ENCODE measurements at places on chromosomes 13 and 19.

- DNase-seq: no peak
These were observed 838.0 kb downstream of the UQCRFS1 start for GRCh38 chr19:28374971-28375370.

GRCh38 chr19:35816262-35816661 is 3.6 kb upstream of the PRODH2 start:
- no peak for DNase-seq

DNA sequence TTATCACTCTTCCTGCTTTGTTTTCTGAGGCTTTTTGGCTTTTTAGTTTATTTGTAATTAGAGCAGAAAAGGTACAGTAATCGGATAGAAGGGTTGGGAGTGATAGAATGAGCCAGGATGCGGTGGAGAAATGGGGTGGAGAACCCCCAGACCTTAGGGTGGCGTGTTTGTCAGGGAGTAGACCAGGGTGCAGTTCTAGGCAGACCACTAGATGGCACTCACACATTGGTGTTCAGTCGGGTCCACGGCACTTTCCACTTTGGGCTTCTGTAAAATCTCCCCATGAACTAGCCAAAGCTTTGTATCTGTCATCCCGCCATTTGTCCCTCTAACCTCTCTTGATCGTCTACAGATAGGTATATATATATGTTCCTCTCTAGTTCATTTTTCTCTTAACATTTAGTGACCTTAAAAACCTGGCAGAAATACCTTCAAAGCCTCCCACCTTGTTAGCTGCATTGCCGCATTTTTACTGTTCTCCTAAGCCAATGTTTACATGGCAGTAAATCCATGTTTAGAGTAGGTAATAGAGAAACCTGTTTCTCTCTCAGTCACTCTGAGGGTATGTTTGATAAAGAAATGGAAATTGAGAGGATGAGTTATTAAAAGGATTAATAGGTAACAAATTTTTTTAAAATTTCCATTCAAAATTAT is 154.9 kb downstream of the TM9SF2 start:
- DNase-seq: peak; percentile 81

DNA sequence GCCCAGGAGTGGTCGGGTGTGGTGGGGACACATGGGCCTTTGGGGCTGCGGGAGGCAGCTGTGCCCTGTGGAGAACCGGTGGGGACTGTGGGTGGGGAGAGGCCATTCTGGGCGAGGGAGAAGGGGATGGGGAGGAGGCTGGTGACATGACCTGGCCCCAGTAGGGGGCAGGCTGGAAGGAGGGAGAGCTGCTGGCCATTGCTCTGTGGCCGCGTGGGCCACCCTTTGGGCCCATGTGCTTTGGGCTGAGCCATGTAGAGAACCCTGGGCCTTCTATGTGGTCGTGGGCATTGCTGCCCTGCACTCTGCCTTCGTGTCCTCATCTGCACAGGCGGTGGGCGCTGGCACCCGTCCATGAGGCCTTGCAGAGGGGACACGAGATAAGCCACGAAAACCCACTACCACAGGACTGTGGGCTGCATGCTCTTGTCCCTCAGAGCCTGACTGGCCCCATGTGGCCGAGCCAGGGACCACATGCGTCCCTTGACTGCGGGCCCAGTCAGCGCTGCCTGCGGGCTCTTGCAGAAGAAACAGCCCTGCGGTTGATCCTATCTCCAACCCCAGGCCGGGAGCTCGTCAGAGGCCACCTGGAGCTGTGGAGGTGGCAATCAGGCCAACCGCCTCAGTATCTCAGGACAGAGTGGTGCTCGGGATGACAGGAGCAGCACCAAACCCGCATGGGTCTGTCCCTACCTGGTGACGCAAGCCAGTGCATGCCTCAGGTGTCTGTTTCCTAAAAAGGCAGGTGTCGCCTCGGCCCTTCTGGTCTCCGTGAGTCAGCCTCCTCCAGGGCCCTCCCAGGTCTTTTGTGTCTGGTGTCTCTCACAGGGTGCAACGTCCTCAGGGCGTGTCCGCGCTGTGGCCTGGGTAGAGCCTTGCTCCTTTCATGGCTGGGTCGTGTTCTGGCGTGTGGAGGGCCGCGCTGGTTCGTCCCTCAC is 14.3 kb downstream of the FZR1 start:
- DNase-seq: no peak

DNA sequence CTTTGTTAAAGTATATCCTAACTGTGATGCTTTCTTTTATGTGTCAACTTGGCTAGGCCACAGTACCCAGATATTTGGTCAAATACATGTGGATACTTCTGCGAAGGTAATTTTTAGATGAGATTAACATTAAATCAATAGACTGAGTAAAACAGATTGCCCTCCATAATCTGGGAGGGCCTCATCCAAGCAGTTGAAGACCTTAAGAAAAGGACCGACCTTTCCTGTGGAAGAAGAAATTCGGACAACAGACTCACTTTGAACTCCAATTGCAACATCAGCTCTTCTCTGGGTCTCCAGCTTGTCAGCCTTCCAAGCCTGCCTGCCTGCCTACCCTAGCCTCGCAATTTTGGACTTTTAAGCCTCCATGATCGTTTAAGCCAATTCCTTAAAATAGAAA is 57.9 kb upstream of the DOCK9 start:
- DNase-seq: no peak

- no peak for DNase-seq
These were observed 5.0 kb downstream of the TLE5 start for GRCh38 chr19:3057275-3057714.

DNA sequence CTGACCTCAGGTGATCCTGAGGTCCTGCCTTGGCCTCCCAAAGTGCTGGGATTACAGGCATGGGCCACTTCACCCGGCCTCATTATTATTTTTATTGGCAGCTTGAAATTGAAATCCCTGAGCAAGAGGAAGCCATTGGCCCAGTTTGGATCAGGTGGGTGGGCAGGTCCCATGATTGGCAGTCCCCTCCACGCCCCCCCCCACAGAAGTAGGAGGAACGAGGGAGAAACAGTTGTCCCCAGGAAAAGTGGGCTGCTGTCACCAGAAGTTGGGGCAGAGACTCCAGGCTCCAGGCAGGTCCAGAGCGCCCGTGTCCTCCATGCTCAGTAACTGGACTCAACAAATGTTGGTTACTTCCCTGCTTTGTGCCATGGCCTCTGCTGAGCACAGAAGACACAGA is 70.4 kb downstream of the SIPA1L3 start:
- DNase-seq: no peak

DNA sequence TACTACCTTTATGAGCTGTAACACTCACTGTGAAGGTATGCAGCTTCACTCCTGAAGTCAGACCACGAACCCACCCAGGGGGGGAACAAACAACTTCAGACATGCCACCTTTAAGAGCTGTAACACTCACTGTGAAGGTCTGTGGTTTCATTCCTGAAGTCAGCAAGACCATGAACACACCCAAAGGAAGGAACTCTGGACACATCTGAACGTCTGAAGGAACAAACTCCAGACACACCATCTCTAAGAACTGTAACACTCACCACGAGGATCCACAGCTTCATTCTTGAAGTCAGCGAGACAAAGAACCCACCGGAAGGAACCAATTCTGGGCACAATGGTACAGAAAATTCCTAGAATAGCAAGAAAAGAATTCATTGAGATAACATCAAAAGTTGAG is 1796.5 kb upstream of the MIR17HG start:
- no peak for DNase-seq

DNA sequence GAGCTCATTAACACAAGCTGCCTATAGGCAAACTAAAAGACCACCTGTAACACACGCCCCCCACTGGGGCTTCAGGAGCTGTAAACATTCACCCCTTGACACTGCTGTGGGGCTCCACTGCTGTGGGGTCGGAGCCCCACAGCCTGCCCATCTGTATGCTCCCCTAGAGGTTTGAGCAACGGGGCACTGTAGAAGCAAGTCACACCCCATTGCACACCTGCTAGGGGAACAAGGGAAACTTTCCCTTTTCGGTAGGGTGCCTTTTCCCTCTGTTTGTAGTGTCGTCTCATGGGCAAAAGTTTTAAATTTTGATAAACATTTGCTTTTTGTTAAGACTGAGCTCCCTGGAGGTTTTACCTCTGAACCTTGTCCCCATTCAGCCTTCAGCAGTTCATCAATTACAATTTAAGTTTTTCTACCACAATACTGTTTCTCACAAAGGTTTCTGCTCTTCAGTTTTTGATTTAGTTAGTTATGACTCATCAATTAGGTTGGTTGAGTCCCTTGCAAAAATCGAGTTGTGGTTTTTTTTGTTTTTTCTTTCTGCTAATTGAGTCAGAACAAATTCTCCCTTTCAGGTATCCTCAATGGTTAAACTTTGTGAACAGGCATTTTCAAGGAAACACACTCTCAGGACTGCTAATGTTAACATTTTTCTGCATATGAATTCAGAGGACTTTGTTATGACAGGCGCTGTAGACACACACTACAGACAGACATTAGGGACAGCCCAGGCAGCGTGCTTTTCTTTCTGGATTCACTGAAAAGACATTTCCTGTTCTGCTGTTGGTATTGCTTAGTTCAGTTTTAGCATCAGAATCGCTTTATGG is 35.1 kb downstream of the ZNF433 start:
- no peak for DNase-seq

DNA sequence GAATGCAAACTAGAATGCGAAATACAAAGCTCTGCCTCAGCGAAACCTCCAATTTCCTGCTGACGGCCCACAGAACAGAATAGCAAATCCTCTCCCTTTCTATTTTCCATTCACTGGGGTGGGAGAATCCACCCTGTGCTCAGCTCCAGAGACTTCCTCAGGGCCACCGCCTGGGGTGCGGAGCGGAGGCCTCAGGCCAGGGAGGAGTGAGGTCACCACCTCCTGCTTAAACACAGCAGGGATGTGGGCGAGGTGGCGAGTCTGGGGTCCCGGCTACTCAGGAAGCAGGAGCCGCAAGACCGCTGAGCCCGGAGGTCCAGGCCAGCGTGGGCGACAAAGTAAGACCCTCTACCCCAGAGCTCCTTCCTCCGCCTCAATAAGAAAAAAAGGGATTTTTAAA is 666 bp upstream of the ZNF320 start:
- no peak for DNase-seq

GRCh38 chr13:40442231-40442630 is 224.2 kb downstream of the FOXO1 start:
- no peak for DNase-seq

DNA sequence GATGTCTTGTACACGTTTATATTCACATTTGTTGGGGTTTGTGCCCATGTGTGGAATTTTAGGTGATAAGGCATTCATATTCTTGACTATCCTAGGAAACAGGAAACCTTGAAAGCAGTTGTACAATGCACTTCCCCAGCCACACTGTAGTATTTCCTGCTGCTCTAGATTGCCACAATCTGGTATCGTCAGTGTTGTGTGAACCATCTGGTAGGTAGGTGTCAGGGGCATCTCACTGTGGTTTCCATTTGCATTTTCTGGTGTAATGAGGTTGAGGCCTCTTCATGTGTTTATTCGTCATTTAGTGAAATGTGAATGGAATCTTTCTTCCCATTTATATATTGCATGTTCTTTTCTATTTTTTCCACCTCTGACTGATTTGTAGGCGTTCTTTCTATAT is 76.6 kb downstream of the SCGB2B2 start:
- DNase-seq: no peak

DNA sequence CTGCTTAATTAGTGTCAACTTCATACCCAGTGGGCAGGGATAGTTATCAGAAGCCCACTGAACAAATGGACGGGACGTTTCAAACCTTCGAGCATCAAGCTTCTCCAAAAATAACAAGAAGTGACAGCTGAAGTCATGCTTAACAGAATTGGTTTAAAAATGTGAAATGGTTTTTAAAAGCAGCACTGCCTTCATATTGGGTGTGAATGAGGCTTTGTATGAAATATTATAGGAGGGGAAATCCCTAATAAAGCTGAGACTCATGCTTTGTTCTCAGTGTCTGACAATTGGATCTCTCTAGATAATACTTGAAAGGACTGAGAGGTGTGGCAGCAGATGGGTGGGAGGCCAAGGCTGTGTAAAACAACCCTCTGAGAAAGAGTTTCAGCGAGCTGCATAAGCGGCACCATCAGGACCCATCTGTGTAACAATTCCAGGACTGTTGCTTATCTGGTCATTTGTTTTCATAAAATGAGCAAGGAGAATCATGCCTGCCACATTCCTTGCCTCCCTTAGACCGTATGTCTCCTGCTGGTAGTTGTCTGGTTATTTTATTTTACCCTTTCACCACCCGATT is 667.7 kb downstream of the DIAPH3 start:
- no peak for DNase-seq

DNA sequence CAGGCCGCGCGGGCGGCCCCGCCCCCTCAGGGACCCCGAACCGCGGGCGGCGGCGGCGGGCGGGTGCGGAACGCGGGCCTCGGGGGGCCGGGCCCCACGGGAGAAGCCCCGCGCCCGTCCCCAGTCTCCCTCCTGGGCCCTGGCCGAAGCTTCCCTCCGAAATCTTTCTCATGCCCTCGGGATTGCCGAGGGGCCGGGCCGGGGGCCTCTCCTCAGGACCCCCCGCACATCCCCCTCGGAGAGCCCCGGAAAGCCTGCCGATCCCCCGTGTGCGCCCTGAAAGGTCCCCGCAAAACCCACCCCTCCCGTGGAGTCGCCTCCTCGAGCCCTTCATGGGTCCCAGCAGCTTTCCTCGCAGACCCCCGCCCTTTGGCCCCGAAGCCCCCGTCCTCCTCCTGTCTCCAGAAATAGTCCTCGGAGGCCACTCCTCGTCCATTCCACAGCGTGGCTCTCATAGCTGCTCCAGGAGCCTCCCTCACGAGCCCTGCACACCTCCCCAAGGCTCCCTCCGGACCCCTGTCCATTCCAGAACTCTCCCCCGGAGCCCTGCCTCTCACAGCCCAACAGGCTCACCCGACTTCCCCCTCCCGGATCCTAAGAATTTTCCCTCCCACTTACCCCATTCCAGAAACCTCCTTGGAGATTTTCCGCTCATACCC is 555 bp downstream of the SAMD4B start:
- DNase-seq: no peak

DNA sequence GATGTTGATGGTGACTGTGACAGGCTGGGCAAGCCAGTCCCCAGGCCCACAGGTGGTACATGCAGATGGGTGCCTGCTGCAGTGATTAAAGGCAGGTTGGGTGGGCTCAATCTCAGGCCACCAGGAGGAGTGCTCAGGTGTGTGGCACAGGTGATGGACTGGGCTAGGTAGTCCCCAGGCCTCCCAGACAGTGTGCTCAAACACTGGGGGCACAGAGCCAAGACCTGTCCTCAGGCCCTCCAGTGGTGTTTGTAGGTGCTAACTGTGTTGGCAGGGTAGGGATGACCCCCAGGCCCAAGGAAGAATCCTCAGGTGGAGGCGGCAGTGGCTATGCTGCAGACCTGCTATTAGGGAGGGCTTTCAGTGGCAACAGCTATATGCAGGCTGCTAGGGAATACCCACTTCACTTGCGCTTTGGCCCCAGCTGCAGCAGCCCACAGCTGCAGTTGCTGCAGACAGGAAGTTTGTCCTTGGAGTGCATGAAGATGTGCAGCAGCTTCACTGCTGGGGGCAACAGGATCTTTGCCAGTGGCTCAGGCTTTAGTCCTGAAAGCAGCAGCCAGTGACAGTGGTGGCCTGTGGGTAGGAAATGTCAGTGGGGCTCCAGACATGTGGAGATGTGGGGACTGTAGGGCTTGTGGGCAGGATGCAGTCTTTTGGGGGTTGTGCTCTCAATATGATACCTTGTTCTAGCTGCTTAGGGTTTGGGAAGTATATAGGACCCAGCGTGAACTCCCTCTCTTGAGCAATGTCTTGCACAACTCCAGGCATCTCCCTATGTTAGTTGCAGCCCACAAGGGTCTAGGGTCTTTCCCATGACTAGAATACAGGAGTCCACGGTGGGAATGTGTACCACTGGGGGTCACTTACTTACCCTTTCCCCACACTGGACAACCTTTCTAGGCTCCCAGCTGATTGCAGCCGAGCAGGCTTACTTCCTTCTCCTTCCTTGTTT is 54.1 kb upstream of the MLNR start:
- DNase-seq: peak; percentile 21

Measured in Kasumi-1 (cell line).